ENCODE measurements at places on chromosomes 7 and 10. TPM values are rescaled to one million over a fixed set of nuclear protein-coding genes. Genes with fewer than 3 reads are reported as not detected.

DNA sequence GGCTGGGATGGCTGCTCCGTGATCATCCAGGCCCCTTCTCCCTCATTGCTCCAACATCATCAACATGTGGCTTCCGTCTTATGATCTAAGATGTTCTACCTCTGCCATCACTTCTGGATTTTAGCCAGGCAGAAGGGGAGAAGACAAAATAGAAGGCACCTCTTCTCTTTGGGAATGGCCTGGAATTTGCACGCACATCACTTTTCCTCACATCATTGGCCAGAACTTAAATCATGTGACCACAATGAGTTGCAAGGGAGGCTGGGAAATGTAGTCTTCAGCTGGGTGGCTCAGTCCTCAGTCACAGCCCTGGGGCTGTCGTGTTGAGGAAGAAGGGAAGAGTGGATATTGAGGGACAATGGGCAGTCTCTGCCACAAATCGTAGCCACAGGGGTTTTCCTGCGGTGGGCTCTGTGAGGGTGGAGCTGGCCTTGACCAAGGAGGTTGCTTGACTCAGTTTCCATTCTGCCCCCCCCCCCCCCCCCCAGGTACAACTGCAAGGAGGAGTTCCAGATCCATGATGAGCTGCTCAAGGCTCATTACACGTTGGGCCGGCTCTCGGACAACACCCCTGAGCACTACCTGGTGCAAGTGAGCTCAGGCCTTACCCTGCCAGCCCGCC is 50.3 kb downstream of the PALD1 start:
- no peak for DNase-seq
- H3K27me3 ChIP-seq: no peaks in the 10 kb centered on the region

DNA sequence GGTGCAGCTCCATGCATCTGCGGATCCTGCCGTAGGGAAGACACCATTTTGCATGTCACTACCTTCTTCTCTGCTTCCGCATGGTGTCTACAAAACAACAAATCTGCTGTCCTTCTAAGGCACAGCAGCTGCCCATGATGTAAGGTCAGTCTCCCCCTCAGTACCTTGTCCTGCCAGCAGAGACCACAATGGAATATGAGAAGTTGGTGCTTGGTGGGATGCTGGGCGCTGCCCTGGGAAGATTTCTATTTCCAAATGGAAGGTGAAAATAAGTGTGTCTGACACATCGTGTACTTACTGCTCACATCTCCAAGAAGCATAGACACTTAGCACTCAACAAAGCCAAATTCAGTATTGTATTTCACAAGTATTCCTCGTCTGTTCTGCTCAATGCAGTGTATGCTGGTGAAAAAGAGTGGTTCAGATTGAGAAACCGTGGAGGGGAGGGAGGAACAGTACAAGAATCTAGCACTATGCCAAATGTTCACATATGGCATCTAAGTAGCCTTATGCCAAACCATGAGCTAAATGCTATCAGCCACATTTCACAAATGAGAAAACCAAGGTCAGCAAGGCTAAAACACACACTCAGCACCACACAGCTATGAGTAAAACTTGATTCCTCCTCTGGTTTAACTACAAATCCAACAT is 95.0 kb downstream of the GRB10 start:
- H3K27me3 ChIP-seq: no peaks in the 10 kb centered on the region
- DNase-seq: no peak
- no peak overlapping the region for H3K27ac ChIP-seq
- H3K4me1 ChIP-seq: no peaks in the 10 kb centered on the region
- H3K4me3 ChIP-seq: no peak overlapping the region

GRCh38 chr7:76262683-76263402 is 39.6 kb upstream of the HSPB1 start:
- no peak overlapping the region for H3K4me3 ChIP-seq
- H3K27ac ChIP-seq: no peak overlapping the region
- no peaks in the 10 kb centered on the region for H3K36me3 ChIP-seq
- peaks cover 10% of the 10 kb centered on the region for H3K4me1 ChIP-seq
- no peaks in the 10 kb centered on the region for H3K27me3 ChIP-seq

LAMB4 gene
- not detected for total RNA-seq

MTG1 gene
- total RNA-seq: 14.6 TPM

PRLHR gene
- 2.4 TPM for total RNA-seq

DNA sequence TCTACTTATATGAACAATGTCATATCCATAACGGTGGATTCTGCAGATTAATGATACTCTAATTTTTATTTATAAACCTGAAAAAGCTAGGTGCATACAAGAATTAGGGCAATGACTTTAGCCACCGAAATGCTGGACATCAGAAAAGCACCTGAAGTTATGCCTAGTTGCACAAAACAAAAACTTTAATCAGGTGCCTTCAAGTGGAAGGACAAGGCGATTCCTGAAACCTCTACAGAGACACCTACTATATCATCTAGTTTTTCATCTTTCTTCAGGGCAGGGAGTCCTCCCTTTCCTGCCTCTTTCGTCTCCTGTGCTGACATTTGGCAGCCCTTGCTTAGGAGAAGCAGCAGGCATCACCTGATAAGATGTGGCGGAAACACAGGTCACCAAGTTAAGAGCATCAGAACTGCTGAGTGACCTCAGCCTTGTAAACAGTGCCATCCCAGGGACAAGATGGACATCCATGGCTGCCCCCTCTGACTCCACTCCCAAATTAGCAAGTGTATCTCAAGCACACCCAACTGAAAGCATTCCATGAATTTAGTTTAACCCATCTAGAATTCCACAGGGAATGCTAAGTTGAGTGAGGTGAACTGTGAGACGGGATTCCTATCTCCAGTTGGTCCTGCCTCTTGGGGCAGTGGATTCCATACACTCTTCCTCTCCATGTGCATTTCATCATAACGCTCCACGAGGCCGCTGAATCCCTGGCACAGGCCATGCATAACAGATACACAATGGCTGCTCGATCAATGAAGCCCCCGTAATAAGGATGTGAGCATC is 5.8 kb downstream of the ITPRIP start:
- peaks cover 42% of the 10 kb centered on the region for H3K4me1 ChIP-seq
- H3K4me3 ChIP-seq: no peak overlapping the region
- DNase-seq: no peak

EBLN1 gene
- total RNA-seq: 0.21 TPM

DNA sequence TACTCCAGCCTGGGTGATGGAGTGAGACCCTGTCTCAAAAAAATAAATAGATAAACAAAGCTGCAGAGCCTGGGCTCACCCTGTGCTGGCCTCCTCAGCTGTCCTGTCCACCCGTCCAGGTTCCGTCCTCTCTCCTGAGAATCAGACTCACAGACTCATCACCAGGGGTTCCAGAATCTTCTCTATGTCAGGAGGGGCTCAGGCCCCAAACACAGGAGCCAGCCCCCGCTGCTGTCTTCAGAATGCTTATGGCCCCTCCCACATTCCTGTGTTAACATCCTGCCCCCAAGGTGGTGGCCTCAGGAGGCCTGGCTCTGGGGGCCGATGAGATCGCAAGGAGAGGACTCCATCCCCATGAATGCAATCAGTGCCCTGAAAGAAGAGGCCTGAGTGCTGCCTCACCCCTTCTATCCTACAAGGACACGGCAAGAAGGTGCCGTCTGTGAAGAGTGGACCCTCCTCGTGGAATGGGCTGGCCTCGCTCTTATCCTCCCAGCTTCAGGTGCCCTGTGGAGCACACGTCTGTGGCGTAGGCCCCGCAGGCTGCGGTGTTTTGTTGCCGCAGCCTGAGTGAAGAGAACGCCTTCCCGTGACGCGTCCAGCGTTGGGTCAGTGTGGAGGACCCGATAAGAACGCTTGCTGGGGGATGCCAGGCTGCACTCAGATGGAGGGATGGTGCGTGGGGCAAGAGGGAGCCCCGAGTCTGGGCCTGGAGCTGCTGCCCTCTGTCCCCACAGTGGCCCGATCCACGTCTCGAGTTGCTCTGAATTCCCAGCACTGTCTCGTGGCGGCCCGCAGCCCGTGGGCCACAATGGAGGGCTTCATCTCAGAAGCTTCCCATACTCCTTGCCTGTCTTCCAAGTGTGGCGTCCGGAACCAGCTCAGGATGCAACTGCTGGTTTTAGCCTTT is 77.1 kb downstream of the INPP5A start:
- H3K4me1 ChIP-seq: peaks cover 7% of the 10 kb centered on the region
- H3K27me3 ChIP-seq: no peaks in the 10 kb centered on the region
- no peaks in the 10 kb centered on the region for H3K36me3 ChIP-seq
- no peak overlapping the region for H3K4me3 ChIP-seq
- peak; percentile 13 for DNase-seq

GRCh38 chr10:48206482-48207250 is 67.8 kb downstream of the FRMPD2 start:
- no peak overlapping the region for H3K4me3 ChIP-seq
- H3K4me1 ChIP-seq: no peaks in the 10 kb centered on the region
- H3K27me3 ChIP-seq: peaks cover 3% of the 10 kb centered on the region

GRCh38 chr10:126058507-126058906 is 162.1 kb downstream of the FANK1 start:
- no peak overlapping the region for H3K4me3 ChIP-seq
- H3K4me1 ChIP-seq: no peaks in the 10 kb centered on the region
- no peaks in the 10 kb centered on the region for H3K27me3 ChIP-seq
- no peaks in the 10 kb centered on the region for H3K36me3 ChIP-seq
- no peak overlapping the region for H3K27ac ChIP-seq

UPK3B gene
- not detected for total RNA-seq

Measured in uterus (tissue), 4 donors.